ENCODE measurements at places on chromosomes 2 and 18. TPM values are rescaled to one million over a fixed set of nuclear protein-coding genes. Genes with fewer than 3 reads are reported as not detected.

The AFF3 gene
- 11.2 TPM for polyA plus RNA-seq

The DOK6 gene
- 3.5 TPM for polyA plus RNA-seq

The SPP2 gene
- not detected for polyA plus RNA-seq

The ATIC gene
- polyA plus RNA-seq, result 60.9 TPM

The COBLL1 gene
- polyA plus RNA-seq, result 11.5 TPM

The STON1 gene
- polyA plus RNA-seq, result 26.5 TPM

The SLC23A3 gene
- 1.1 TPM for polyA plus RNA-seq

The GPR35 gene
- 2.2 TPM for polyA plus RNA-seq

The RNMT gene
- polyA plus RNA-seq, result 11.1 TPM

The PAIP2B gene
- 9.0 TPM for polyA plus RNA-seq

The SCN2A gene
- 0.65 TPM for polyA plus RNA-seq

The PTH2R gene
- polyA plus RNA-seq, result 0.07 TPM

The YIPF4 gene
- polyA plus RNA-seq, result 15.6 TPM

The TMEM200C gene
- polyA plus RNA-seq, result 0.22 TPM

Data from ovary (tissue), 10 donors.